Fibroblast of skin of left biceps (primary cell): ENCODE measurements at places on chromosomes 4 and X.

- no peak for DNase-seq
Observed at GRCh38 chrX:133251204-133251603, 33.0 kb upstream of the TFDP3 start.

- DNase-seq, result no peak
Observed at GRCh38 chr4:15918484-15919129, 19.9 kb downstream of the FGFBP1 start.

- DNase-seq, result no peak
Observed at GRCh38 chr4:7918981-7919380, 20.7 kb downstream of the AFAP1 start.

GRCh38 chr4:105871997-105872396, 23.3 kb upstream of the NPNT start:
- no peak for DNase-seq
